ENCODE measurements at places on chromosomes 6 and 20. TPM values are rescaled to one million over a fixed set of nuclear protein-coding genes. Genes with fewer than 3 reads are reported as not detected.

- no peak for DNase-seq
Measured at GRCh38 chr6:8659404-8660189, 224.3 kb upstream of the SLC35B3 start.

- DNase-seq = no peak
Measured at GRCh38 chr6:21033084-21033483, 498.8 kb downstream of the CDKAL1 start.

BCAS1 gene
- total RNA-seq = 21.5 TPM

GRCh38 chr20:18886756-18887155 lies 73.2 kb downstream of the SCP2D1 start:
- no peak for DNase-seq

DNA sequence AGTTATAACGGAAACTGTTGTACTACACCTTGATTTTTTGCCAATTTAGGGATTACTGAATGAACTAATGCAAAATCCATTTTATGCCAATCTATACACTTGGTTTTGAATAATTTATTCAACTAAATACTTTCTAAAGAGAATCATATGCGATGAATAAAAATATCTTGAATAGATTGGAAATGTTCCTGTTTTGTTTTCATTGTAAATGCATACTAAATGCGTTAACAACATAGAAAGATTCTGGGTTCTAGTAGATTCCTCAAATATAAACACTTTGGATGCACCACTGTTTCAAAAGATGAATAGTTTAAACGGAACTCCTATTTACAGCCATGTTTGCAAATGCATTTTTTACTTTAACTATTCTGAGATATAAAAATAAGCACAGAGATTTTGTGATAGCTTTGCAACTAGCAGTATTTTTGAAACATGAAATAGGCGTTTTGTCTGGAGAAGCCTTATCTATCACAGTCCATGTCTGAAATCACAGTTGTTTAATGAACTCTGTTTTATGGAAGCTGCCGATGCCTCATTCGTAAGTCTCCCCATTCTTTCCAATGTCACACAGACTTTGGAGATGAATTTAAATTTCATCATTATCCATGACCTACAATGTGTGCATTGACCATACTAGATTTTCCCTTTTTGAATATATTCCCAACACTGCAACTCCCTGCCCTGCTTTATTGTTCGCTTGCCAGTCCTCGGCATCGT lies 277.7 kb upstream of the QKI start:
- DNase-seq = no peak

FAM184A gene
- 11.9 TPM for total RNA-seq

DNA sequence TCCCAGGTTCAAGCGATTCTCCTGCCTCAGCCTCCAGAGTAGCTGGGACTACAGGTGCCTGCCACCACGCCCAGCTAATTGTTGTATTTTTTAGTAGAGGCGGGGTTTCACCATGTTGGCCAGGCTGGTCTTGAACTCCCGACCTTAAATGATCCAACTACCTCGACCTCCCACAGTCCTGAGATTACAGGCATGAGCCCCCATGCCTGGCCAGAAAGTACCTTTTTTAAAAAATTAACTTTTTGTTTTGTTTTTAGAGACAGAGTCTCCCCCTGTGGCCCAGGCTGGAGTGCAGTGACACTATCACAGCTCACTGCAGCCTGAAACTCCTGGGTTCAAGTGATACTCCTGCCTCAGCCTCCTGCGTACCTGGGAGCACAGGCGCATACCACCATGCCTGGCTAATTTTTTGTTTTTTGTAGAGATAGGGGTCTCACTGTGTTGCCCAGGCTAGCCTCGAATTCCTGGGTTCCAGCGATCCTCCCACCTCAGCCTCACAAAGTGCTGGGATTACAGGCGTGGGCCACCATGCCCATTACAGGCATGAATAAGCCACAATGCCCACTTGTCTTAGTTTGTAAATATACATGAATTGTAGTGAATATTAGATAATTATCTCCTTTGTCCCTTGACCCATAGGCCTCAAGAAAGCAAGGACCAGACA lies 17.4 kb upstream of the EEF1A1 start:
- DNase-seq = no peak

GRCh38 chr6:4153514-4153985 lies 18.2 kb upstream of the ECI2 start:
- DNase-seq = no peak

CTAGE9 gene
- not detected for total RNA-seq

CRISP2 gene
- not detected for total RNA-seq

VEGFA gene
- 504 TPM for total RNA-seq

DNA sequence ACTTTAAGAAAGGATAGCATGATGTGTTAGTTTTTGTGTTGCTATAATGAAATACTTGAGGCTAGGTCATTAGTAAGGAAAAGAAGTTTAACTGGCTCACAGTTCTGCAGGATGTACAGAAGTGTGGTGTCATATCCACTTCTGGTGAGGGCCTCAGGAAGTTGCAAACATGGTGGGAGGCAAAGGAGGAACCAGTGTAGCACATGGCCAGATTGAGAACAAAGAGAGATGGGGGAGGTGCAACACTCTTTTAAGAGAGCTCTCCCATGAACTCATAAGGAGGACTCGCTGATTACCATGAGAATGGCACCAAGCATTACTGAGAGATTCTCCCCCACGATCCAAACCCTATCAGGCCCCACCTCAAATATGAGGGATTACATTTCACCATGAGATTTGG lies 265.4 kb downstream of the RIMS1 start:
- DNase-seq = no peak

DNA sequence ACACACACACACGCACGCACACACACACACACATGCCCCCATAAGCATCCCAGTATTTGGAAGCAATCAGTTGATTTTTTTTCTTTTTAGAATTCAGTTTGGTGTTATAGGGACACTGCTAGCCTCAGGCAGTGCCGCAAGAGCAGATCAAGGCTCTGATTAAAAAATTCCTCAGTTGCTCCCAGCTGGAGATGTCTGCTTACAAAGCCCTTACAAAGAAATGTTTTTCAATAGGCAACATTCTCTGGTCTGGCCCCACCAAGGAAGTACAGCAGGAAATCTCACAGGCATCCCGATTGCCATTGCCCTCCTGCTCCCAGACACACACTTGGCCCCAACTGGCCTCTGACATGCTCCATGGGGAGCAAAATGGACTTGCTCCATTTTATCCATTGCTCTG lies 22.9 kb upstream of the CD83 start:
- no peak for DNase-seq

NQO2 gene
- total RNA-seq = 34.7 TPM

DNA sequence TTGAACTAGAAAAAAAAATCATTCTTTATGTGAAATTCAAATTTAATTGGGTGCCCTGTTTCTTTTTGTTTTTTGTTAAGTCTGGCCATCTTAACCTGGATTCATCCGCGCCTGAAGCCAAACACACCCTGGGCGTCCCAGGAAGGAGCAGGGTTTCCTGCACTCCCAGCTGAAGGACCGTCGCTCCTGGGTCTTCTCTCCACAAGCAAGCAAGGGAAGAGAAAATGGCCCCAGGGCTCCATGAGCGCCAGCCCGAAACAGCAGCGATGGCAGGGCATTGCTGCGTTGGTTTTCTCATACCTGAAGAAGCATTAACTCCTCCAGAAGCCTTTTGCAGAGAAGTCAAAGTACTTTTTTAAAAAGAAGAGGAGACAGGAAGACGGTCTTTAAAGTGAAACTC lies 105.4 kb upstream of the AFDN start:
- DNase-seq = no peak

GRCh38 chr6:4378319-4378996 lies 243.1 kb upstream of the ECI2 start:
- no peak for DNase-seq

SYNE1 gene
- 23.1 TPM for total RNA-seq

- no peak for DNase-seq
Measured at GRCh38 chr6:70186461-70186860, 116.4 kb downstream of the COL9A1 start.

GRCh38 chr6:82861121-82861520 lies 204.5 kb downstream of the UBE3D start:
- no peak for DNase-seq

CNR1 gene
- total RNA-seq = 2.8 TPM

DNA sequence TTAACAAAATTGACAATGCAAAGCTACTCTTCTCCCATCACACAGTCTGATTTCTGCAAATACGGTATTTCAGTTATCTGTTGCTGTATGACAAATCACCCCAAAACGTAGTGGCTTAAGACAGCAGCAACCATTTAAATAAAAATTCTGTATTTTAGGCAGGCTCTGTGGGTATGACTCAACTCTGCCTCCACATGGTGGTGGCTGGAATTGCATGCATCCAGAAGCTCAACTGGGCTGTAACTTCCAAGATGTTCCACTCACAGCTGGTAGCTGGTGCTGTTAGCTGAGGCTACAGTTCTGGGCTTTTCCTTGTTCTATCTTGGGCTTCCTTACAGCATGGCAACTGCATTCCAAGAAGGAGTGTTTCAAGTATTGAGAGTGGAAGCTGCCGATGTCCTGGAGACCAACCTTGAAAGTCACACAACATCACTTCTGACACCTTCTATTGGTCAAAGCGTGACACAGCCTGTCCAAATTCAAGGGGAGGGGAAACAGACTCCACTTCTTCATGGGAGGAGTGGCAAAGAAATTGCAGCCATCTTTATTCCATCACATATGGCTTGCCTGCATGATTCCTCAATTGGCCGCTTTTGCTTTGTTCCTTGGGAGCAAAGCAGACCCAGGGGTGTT lies 39.7 kb upstream of the TULP1 start:
- DNase-seq = peak; percentile 63

MLIP gene
- 8.8 TPM for total RNA-seq
